HS-27A (cell line): ENCODE measurements at places on chromosomes 5 and 9.

GRCh38 chr5:55546947-55547346 lies 12.2 kb upstream of the PLPP1 start:
- no peak for DNase-seq

- DNase-seq = no peak
Measured at GRCh38 chr9:79975621-79976256, 404.0 kb downstream of the TLE4 start.

DNA sequence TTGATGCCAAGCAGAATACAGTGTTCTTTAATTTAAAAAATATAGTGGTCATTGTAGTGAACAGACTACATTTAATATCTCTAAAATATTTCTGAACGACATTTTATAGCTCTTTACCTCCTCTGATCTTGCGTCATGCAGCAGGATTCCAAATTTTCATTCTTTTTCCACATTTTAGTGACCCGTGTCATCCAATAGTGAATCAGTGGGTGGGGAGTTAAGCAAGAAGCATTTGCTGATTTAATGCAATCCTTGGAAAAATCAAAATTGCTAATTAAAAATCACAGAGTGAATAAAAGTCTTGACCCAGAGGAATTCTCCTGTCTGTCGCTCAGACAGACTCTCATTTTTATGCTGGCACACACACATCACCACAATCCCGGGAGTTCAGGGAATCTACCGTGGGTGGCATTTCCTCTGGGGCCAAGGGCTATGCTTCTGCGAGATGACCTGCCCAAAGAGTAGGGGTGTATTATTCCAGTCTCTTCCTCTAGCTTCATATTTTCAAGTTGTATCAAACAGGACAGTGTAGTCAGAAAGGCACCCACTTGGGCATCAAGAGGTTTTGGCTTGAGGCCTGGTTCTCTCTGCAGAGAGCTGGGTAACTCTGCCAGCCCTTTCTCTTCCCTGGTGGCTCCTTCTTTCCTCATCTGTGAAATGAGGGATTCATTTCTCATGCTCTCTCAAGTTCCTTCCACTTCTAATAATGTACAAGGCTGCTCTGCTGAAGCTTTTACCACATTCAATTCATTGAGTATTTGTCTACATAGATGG lies 24.8 kb upstream of the OTP start:
- no peak for DNase-seq

DNA sequence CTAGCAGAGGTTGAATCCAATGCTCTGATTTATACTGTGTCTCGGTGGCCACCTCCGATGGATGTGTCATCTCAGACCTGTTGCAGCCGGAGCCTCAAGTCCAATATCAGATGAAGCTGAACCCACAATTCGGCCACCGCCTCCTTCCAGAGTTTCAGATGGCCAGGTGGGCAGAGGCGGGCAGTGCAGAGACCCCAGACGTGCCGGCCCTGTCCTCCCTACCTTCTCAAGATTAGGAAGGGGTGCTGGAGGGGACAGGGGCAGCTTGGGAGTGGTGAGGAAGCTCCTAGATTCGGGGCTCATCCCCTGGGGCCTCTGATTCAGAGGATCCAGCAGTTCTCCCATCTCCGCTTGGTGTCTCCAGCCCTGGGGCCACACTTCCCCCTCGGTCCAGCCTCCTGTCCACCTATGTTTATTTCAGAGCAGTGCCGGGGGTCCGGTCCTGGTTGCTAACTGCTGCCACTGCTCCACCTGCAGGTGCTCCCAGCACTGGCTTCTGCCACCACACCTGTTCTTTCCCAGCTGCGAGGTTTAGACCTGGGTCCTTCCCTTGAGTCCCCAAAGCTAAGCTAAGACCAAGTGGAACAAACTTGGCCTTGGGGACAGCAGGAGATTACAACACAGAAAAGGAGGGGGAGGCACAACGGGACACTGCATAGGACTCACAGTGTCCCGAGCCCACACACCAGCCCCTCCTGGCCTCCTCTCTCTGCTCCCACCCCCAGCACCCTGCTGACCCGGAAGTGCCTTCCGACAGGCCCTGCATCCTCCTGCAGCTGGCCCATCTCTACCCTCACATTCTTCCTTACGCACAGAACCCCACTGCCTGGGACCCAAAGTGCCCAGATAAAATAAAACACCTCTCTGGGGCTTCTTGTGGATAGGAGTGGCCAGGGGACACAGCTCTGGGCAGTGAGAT lies 81.6 kb downstream of the NTNG2 start:
- no peak for DNase-seq

GRCh38 chr5:65395526-65396155 lies 86.1 kb downstream of the ADAMTS6 start:
- DNase-seq = no peak
